Endothelial cell (in vitro differentiated cells): ENCODE measurements at places on chromosomes 12 and 14.

DNA sequence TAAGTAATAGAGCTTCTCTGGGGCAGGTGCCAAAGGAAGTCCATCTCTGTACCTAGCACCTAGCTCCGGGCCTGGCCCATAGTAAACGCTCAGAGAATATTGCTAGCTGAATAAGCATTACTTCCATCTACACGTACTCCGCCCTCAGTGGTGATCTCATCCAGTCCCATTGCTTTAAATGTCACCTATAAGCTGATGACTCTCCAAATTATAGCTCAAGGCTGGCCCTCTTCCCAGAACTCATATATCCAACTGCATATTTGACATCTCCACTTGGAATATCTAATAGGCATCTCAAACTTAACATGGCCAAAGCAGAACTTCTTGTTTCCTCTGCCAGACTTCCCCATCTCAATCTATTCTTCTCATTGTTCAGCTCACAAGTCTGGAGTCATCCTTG is 6.9 kb upstream of the DYNLL1 start:
- DNase-seq: no peak

DNA sequence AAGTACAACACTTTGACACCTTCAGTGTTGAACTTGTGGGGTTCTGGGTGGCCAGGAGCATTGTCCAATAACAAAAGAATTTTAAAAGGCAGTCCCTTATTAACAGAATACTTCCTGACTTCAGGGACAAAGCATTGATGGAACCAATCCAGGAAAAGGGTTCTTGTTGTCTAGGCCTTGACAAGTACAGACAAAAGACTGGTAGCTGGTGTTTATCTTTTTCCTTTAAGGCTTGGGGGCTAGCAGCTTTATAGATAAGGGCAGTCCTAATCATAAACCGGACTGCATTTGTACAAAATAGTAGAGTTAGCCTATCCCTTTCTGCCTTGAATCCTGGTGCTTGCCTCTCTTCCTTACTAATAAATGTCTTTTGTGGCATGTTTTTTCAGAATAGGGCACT is 27.4 kb downstream of the FAM177A1 start:
- no peak for DNase-seq

GRCh38 chr12:8519171-8519570 is 5.9 kb downstream of the CLEC4D start:
- no peak for DNase-seq

DNA sequence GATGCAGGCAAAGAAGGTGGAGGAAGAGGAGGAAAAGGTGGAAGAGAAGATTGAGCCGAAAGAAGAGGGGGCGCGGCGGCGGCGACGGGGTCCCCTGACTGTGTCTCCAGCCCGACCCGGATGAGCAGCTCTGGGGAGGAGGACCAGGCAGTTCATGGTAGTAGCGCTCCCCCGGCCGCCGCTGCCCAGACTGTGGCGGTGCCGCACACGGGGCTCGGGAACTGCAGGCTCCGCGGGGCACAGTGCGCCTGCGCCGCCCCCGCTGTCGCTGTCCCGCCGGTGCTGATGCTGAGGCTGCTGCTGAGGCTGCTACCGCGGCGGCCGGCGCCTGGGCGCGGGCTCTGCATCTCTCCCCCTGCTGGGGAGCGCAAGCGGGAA is at the start of gene KCNH5:
Gene KCNH5 (minus strand): TSS at position 225 of the 378 bp plus-strand sequence. CDS start 272 bp downstream, outside the sequence.
- DNase-seq: peak; percentile 74

GRCh38 chr12:51911788-51912711 is 4.7 kb downstream of the ACVRL1 start:
- peak; percentile 69 for DNase-seq

GRCh38 chr12:6465467-6466183 is 4.9 kb downstream of the VAMP1 start:
- peak; percentile 70 for DNase-seq

DNA sequence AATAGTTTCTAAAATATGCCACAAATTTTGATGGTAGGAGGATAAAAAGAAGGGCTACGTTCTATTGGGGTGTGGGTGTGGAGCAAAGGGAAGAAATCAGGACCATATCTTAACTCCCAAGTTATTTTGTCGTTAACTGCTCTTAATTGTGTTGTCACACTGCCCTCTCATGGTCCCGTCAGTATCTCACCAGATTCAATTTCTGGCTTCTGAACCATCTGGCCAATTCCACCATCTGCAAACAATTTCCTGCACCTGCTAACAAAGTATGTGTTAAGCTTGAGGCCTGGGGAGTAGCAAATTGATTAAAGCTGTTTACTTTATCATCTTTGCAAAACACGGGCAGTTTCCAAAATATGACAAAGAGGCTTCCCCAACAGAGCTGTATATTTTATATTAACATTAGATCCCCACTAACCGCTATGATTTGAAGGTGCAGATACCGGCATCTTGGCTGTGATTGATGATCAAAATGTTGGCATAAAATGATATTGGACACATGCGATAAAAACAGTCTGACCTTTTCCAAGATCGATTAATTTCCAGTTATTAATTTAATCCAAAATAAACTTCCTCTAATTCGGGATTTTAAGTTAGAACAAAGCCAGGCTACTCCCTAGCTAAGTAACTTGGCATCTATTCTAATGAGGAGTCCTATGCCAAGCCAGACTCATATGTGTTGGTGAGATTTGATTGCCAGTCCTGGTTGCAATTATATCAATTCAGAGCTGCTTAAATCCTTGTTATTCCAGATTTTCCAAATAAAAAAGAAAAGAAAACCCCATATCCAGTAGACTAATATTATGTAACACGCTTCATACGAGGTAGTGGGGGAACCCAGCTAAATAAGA is 6.9 kb upstream of the DNM1L start:
- DNase-seq: peak; percentile 38

- no peak for DNase-seq
Measured at GRCh38 chr12:26428420-26428819, 233.0 kb downstream of the SSPN start.

DNA sequence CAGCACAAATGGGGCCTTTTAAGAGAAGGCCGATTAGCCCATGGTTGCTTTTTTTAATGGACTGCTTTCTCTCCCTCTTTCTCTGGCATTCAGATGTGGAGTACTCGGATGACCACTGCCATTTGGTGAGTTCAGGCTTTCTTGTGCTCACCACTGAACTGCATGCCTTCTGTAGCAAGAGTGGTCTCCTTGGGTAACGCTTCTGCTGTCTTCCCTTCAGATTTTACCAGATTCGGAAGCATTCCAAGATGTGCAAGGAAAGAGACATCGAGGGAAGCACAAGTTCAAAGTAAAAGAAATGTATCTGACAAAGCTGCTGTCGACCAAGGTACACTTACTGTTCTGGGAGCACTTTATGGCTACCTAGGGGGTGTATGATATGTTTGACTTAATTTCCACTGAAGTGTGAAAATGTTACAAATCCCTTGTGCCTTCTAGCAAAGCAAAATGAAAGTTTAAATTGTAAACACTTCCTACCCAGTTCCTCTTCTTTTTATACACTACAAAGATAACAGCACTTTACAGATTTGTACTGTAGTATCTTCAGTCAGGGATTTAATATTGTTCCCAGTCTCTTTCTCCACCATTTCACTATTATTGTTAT is 148.8 kb downstream of the PLXNC1 start:
- DNase-seq: no peak

DNA sequence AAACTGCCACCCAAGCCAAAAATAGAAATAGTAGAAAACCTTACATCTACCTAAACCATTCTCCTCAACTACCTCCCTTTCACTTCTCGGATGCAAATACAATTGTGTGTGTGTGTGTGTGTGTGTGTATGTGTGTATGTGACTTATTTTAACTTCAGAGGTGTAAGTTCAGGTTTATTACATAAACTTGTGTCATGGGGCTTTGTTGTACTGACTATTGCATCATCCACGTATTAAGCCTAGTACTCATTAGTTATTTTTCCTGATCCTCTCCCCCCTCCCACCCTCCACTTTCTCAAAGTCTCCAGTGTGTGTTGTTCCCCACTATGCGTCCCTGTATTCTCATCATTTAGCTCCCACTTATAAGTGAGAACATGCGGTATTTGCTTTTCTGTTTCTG is 592.5 kb upstream of the ATP2B1 start:
- DNase-seq: no peak

DNA sequence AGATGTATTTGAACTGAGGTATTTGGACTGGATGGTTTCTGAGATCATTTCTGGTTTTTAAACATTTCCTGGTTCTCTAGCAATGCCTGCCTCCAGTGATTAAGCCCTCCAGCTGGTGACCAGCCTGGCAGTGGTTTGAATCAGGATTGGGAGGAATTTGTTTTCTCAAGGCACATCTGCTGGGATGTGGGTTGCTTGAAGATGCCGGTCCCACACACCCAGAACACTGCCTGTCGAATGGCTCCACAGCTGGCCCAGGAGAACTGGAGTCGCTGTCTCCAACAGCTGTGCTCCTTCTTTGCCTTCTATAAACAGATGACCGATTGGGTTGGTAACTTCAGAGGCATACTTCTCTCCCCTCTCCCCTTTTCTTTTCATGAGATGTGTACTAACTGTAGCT is 258.0 kb upstream of the DDHD1 start:
- DNase-seq: no peak
